ENCODE measurements at places on chromosomes 7 and 10.

DNA sequence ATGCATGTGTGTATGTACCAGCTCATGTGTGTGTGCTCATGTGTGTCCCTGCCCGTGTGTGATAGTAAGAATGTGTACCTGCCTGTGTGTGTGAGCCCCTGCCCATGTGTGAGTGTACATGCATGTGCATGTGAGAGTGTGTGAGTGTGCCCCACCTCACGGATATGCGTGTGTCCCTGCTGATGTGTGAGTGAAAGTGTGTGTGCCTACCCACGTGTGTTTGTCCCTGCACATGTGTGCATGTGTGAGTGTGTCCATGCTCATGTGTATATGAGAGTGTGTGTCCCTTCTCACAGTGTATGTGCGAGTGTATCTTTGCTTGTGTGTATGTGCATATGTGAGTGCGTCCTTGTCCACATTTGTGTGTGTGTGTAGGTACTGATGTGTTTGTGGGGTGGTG lies 69.6 kb downstream of the CDH23 start:
- DNase-seq, result no peak

DNA sequence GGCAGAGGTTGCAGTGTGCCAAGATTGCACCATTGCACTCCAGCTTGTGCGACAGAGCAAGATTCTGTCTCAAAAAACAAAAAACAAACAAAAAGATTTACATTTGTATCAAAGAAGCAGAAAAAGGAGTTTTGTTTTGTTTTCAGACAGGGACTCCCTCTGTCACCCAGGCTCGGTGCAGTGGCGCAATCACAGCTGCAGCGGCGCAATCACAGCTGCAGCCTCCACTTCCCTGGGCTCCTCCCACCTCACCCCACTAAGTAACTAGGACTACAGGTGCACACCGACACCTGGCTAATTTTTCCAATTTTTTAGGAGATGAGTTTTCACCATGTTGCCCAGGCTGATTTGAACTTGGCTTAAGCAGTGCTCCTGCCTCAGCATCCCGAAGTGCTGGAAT lies 1.8 kb downstream of the ARMC10 start:
- peak; percentile 58 for DNase-seq

- DNase-seq, result peak; percentile 58
These were observed 3.8 kb downstream of the NFE2L3 start for GRCh38 chr7:26155531-26156375.

- no peak for DNase-seq
These were observed 28.4 kb downstream of the KIAA1549 start for GRCh38 chr7:138952791-138953190.

- no peak for DNase-seq
These were observed 85.0 kb upstream of the KIF5B start for GRCh38 chr10:32141018-32141807.

DNA sequence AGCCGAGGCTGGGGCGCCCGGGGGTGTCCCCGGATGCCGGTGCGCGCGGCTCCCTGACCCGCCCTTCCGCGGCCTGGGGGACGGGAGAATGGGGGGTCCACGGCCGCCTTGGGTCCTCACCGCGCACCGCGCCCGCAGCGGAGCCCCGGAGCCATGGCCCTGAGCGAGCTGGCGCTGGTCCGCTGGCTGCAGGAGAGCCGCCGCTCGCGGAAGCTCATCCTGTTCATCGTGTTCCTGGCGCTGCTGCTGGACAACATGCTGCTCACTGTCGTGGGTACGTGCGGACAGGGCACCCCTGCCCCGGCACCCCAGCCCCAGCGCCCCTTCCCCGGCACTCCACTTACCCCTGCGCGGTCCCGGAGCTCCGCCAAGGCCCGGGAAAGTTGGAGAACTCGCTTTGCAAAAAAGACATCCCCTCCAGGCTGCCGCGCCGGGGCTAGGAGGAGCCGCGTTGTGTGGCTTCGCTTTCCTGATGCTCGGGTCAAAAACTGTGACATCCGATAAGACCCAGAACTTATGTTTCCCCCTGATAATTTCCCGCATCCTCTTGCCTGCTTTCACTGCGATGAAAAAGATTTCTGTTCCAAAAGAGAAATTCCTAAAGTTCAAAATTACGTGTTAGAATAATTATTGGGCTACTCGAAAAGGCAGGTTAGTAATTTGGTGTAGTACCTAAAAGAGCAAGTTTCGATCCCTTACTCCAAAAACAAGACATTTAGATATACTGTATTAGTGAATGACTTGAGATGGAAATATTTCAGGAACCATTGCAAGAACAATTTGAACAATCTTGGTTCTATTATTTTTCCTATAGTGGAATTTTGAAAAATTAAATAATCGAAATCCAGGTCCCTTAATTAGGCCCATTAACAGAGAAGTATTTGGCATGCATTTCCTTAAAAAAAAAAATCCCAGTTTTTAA lies 888 bp downstream of the SLC18A2 start:
- no peak for DNase-seq

- no peak for DNase-seq
These were observed 5.8 kb downstream of the RASGEF1A start for GRCh38 chr10:43260911-43261577.

DNA sequence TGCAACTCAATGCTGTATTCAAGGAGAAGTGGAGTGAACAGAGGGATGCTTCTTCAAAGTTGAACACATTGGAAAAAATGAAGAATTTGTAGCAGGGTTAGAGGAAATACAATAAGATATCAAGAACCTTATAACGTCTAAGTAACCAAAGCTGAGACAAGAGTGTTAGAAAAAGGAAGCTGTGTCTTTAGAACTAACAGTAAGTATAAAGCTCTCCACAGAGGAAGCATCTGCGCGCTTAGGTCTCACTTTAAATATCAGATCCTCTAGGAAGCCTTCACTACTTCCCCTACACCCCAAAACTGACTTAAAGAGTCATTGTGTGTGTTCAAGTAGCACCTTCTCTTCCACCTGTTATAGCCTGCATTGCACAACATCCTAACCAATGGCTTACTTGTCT lies 43.0 kb downstream of the CH25H start:
- peak; percentile 8 for DNase-seq

GRCh38 chr7:132275416-132276233 lies 300.6 kb downstream of the PLXNA4 start:
- DNase-seq, result no peak

DNA sequence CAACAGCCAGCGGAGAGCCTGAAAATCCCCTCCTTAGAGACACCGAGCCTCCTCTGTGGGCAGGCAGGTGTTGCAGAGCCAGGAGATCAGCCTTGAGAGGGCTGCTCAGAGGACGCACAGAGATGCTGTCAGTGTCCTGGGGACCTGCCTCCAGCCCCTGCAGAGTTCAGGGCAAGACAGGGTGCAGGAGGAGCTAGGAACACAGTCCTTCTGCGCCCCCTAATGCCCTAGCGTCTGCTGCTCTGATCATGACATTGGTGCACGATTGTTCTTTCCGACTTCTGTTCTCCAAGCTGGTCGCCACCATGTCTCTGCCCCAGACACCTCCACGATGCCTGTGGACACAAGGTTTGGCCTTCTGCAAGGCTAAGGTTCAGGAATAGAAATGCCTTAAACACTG lies 613.7 kb upstream of the MKI67 start:
- DNase-seq, result peak; percentile 36

DNA sequence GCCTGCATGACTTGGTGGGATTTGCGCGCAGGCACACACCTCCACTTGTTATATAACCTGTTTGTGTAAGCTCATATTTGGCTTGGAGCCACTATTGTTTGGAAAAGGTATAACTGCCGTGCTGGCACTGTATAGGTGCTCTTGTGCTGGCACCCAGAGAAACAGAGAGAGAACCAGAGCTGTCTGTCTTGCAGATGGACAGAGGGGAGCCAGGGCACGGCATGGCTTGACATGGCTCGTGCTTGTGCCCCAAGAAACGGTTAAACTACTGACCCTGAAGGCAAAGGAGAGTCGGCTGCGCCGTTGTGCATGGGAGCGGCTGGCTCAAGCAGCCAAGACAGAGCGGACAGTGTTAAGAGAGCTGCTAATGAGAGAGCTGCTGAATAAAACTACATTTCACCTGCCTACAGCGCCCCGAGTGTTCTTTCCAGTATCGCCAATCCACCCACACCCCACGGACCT lies 23.2 kb downstream of the RAPGEF5 start:
- DNase-seq, result no peak

GRCh38 chr7:94615666-94616065 lies 40.3 kb downstream of the SGCE start:
- no peak for DNase-seq

DNA sequence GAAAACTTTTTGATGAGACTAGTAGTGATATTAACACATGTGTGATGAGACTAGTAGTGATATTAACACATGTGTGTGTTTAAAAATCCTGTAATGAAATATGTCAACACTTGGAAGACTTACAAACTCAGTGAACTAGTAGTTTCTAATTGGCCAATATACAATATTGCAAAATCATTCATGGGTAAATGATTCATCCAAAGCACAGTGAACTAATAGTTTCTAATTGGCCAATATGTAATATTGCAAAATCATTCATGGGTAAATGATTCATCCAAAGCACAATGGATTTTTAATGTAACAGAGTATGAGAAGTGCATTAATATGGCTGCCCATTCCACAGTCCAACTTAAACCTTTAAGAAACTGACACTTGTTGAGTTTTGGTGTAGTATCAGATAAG lies 77.8 kb downstream of the ATAD1 start:
- DNase-seq, result peak; percentile 85

DNA sequence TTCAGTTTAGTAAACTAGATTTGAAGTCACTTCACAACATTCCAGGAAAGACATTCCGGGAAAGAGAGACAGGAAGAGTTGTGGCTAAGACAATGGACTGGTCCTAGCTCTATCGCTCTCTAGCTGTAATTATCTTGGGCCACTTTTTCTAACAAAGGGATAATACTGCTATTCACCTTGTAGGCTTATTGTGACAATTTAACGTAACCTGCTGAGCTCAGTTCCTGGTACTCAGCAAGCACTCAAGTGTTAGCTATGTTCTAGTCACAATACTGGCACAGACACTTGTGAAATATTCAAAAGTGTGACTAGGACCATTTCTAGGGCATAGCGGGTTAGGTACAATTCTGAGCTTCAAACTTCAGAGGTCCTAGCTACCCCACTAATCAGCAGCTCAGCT lies 12.0 kb upstream of the NRCAM start:
- no peak for DNase-seq

- DNase-seq, result no peak
These were observed 1335.9 kb upstream of the SORCS1 start for GRCh38 chr10:108500396-108500795.

DNA sequence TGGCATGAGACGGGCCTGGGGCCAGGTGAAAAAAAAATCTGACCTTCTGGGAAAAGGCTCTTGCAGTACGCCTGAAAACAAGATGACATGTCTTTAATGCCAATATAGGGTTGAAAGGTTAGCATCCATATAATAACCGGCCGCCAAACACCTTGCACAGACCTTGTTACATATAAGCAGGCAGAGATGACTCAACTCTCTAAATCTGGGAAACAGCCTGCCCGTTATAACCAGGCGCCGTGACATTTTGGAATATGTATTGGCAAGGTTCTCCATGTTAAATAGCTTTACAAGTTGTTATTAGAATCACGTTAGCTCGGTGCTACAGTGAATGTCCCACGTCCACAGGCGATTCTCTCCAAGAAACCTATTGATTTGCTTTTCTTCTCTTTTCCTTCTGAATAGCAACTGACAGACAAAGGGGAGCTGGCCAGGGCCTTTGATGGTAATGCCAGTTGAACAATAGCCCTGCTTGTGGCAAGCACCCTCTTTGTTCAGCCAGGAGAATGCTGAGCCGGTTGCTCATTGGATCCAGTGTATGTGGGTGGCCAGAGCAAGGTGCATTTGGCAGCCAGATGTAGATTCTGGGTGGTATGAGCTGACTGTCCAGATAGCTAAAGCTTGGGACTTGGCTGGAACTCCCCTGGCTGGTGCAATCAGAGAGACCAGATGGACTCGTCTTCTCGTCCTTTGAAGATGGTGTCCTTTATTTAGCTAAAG lies 80.1 kb upstream of the AUTS2 start:
- DNase-seq, result no peak

DNA sequence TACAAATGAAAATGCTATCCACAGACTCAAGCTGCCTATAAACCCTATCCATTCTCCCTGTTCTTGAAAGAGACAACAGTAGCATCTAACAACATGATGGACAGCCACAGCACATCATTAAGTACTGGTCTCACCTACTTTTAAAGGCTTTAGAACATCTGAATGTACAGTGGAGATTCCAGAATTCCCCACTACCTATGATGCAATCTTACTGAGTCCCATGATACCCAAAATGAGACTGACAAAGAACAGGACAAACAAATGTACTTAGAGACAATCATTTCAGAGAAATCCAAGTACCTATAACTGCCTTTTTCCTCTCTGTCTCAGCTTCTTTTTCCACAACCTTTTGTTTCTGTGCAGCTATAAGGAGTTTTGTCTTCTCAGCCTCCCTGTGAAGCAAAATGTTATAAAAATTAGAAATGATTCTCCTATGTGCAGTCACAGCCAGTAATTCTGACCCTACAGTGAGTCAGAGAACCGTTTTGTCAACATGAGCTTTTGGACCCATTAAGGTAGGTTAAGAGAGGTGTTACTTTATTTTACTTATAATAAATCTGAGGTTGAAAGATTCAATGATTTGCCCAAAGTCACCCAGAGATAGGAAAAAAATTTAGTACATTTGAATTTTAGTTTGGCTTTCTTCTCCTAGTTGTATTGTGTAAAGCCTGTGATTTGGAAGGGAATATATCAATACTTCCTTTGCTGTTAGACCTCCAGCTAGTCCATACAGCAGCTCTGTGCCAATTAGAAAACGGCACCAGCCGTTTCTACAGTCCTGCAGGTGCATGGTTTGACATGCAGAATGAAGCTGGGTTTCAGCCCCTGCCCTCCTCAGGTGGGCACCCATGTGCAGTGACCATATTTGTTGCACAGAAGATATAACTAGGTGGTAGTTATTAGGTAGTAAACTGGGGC lies 21.9 kb downstream of the ERLIN1 start:
- DNase-seq, result no peak

DNA sequence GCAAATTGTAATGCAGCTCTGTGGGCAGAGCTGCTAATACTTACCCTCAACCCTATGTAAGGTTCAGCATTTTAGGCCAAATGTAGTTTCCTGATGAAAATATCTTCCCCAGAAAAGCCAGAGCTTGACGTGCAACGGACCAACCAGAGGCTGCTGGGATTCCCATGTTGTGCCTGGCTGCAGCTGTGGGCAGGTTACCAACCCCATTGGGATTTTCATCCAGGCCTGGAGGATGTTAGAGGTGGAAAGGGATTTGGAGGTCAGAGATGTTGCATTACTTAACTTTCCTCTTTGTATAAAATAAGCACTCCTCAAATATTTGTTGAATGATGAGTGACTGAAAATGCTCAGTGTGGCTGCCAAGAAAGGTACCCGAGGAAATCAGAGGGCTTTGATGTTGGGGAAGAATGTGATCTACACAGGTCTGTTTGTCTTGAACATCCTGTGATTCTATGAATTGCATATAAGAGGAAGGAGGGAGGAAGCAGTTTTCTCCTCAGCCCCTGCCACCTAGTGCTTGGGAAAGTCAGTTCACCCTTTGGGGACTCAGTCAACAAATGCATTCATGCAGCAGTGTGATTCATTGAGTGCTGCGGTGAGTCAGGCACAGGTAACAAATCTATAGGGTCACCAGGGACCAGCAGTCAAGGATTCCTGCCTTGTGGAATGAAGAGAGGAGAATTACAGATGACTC lies 487.2 kb downstream of the RPS24 start:
- DNase-seq, result peak; percentile 37

GRCh38 chr10:13700473-13701144 lies 113.8 kb downstream of the PRPF18 start:
- DNase-seq, result no peak

- peak; percentile 92 for DNase-seq
These were observed 49.0 kb upstream of the TNRC18 start for GRCh38 chr7:5472432-5473315.
